MCF 10A (cell line): ENCODE measurements at places on chromosomes 6 and 20. TPM values are rescaled to one million over a fixed set of nuclear protein-coding genes. Genes with fewer than 3 reads are reported as not detected.

ZNF831 gene
- not detected in 2 replicates for total RNA-seq

LPA gene
- not detected in 2 replicates for total RNA-seq

FGD2 gene
- total RNA-seq, result not detected in 2 replicates

SLC17A3 gene
- total RNA-seq, result not detected in 2 replicates

VSX1 gene
- not detected in 2 replicates for total RNA-seq

CAPN11 gene
- not detected in 2 replicates for total RNA-seq

RAMACL gene
- total RNA-seq, result 5.3 and 5.8 TPM in 2 replicates

SCRT2 gene
- total RNA-seq, result not detected in 2 replicates

TTK gene
- 11.9 and 19.1 TPM in 2 replicates for total RNA-seq

APOM gene
- 5.0 and 5.2 TPM in 2 replicates for total RNA-seq

CRISP3 gene
- not detected in 2 replicates for total RNA-seq

POFUT1 gene
- 43.1 and 43.9 TPM in 2 replicates for total RNA-seq

LPIN3 gene
- total RNA-seq, result 16.5 and 18.9 TPM in 2 replicates

IER3 gene
- 154 and 192 TPM in 2 replicates for total RNA-seq

ZNF311 gene
- 3.6 and 5.0 TPM in 2 replicates for total RNA-seq

SRSF12 gene
- total RNA-seq, result 1.1 and 1.2 TPM in 2 replicates

PNLDC1 gene
- not detected in 2 replicates for total RNA-seq

HLA-DQA1 gene
- not detected in 2 replicates for total RNA-seq

CCND3 gene
- total RNA-seq, result 52.5 and 75.8 TPM in 2 replicates

DEFB124 gene
- not detected in 2 replicates for total RNA-seq

PAK5 gene
- not detected in 2 replicates for total RNA-seq

RNF144B gene
- total RNA-seq, result 40.6 and 57.9 TPM in 2 replicates

KIFC1 gene
- 20.3 and 27.1 TPM in 2 replicates for total RNA-seq

BCAS1 gene
- not detected in 2 replicates for total RNA-seq

HAO1 gene
- not detected in 2 replicates for total RNA-seq

C6orf52 gene
- 5.0 and 6.5 TPM in 2 replicates for total RNA-seq

WFDC12 gene
- not detected in 2 replicates for total RNA-seq

SIRPD gene
- not detected in 2 replicates for total RNA-seq

LST1 gene
- not detected in 2 replicates for total RNA-seq

PNPLA1 gene
- total RNA-seq, result 0.27 TPM in 1 of 2 replicates, not detected in the other

HS3ST5 gene
- total RNA-seq, result not detected in 2 replicates
